ENCODE measurements at places on chromosomes 5 and 9.

DNA sequence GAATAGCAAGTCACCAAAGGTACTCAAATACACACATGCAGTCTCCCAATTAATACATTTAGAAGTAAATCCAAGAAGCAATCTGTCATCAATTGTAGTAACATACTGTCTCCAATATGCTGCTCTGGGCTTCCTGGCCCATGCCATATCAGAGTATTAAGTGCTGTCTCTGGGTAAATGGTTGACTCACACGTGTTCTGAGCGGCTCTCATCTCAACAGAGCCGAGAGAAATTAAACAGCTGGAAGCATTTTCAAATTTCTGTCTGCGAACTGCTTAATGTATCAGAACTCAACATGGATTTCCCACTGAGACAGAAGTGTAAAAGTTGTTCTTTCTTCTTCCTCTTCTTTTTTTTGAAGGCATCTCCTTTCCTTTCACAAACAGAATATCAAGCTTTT is 247.3 kb upstream of the TAS2R1 start:
- peak; percentile 30 for DNase-seq

- peak; percentile 70 for DNase-seq
Observed at GRCh38 chr9:110126986-110127864, 80.7 kb downstream of the C9orf152 start.

GRCh38 chr5:96023518-96023917 is 61.9 kb upstream of the ELL2 start:
- DNase-seq = peak; percentile 81

DNA sequence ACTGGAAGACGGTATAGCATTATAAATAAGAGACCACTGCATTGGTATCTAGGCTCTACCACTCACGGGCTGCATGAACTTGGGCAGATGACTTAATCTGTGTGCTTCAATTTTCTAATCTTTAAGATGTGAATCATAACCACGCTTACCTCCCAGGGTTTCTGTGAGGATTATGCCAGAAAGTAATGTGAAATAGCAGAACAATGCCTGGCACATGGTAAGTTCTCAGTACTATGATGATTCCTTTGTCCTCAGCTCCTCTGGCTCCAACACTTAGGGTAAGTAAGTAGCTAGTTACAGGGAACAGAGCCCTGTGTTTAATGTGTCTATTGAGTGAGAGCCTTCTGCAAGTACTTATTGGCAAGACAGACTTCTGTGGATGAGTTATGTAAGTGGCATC is 31.1 kb downstream of the POU4F3 start:
- DNase-seq = peak; percentile 65

GRCh38 chr5:172931001-172931536 is 28.2 kb upstream of the RPL26L1 start:
- DNase-seq = peak; percentile 84

Measured in fibroblast of skin of scalp (primary cell).